Stimulated activated CD4-positive, alpha-beta T cell treated with anti-CD3 and anti-CD28 coated beads, TNF-alpha, amount 100 ng/mL, for 24 hours (primary cell): ENCODE measurements at places on chromosomes 6 and 20.

GRCh38 chr20:45833883-45834796 lies 541 bp downstream of the SNX21 start:
- DNase-seq = no peak

DNA sequence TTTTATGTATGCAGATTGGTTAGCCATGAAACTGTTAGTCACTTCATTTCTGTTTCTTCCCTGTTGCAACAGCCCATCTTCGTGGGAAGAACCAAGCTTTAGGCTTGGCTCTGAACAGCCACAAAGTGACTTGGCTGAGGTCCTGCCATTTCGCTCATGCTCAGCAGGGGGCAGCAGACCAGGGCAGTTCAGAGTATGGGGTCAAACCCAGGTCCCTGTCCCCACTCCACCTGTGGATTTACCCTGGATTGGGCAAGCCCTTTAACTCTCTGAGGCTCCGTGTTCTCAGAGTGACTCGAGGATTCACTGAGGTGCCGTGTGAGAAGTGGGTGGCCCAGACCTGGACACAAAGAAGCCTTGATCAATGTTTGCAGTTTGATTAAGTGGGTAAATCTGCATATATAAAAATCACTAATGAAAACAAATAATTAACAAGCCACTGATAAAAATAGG lies 19.8 kb upstream of the MAP1LC3A start:
- no peak for DNase-seq

- DNase-seq = peak; percentile 5
Observed at GRCh38 chr6:111427341-111428116, 55.5 kb downstream of the REV3L start.

GRCh38 chr20:6623989-6624388 lies 143.5 kb upstream of the BMP2 start:
- no peak for DNase-seq

GRCh38 chr6:150142670-150143515 lies at the start of gene PPP1R14C:
TSS of gene PPP1R14C (plus strand) at chr6:150143044. CDS start at chr6:150143193, 149 bp downstream.
- DNase-seq = no peak

DNA sequence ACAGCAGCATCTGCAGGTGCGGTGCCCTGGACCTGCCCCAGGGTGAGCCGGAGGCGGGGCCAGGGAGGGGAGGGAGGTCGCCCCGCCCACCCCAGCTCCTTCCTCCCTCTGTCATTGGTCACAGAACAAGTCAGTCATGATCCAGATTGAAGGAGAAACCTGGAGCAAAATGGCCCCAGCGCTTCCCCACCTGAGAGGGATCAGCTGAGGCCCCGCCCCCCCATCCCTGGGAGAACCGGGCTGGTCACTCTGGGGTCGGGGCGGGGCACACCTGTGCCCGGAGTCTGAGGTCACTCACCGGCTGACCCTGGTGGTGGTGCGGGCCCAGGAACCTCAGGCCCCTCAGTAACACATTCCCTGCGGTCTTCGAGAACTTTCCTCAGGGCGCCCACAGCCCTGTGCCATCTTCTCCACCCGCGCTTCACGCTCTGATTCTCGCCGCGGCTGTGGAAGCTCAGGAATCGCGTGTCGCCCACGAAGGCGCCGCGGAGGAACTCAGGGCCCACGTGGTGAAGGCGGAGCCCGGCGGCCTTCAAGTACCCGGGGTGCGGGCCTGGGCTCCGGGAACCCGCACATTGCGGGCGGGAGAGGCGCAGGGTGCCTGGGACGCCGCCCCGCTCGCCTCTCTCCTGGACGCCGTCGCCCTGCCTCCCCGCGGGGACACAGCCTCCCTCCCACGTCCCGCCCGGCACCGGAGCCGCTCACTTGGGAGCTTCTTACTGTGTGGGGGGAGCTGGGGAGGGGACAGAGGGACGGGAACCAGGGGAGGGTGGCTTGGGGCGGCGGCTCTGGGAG lies 36.4 kb upstream of the HLA-C start:
- DNase-seq = peak; percentile 60

- no peak for DNase-seq
Observed at GRCh38 chr6:2783188-2783963, 18.2 kb downstream of the WRNIP1 start.

DNA sequence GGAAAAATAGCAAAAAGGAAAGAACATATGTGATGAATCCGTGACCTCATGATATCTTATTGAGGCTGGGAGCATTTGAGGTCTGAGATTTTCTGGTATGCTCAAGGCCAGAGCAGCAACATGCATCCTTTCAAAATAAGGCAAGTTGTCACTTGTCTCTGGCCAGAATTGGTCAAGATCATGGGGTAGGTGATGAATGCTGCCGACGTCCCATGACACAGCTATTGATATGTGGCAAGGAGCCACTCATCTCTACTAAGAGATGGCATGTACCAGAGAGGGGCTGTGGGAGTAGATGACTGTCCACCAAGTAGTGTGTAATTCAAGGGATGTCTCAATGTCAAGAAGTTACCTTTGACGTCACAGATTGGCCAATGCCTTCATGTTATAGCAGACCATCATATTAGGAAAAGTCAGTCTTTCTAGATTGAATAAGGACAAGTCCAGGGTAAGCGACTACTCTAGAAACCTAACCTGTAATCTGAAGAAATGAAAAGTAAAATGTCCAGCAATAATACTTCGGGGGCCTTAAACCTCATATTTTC lies 527.4 kb downstream of the BMP2 start:
- DNase-seq = no peak

GRCh38 chr6:35363293-35363750 lies 21.0 kb downstream of the PPARD start:
- DNase-seq = no peak

- DNase-seq = no peak
Observed at GRCh38 chr6:8758412-8758811, 323.1 kb upstream of the SLC35B3 start.

- DNase-seq = no peak
Observed at GRCh38 chr6:18675881-18676280, 288.7 kb downstream of the RNF144B start.

DNA sequence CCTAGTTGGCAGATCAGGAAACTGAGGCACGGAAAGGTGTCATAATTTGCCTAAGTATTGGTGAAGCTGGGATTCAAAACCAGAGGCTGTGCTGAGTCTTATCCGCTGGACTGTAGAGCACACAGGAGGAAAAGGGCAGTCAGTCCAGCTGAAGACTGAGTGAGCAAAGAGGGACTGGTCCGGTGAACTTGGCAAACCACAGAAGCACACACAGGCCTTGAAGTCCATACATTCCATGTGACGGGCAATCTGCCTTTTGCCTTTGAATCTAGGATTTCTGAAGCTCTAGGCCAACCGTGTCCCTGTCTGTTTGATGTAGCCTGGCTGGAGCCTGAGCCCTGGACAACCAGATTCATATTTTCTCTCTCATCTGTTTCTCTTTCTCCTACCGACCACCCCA lies 34.3 kb upstream of the EPB41L1 start:
- DNase-seq = no peak

GRCh38 chr6:25375125-25375524 lies 96.0 kb downstream of the CARMIL1 start:
- no peak for DNase-seq

GRCh38 chr6:125558907-125559306 lies 190.5 kb upstream of the HEY2 start:
- no peak for DNase-seq

GRCh38 chr6:39198528-39198927 lies 30.7 kb downstream of the KCNK5 start:
- DNase-seq = no peak

DNA sequence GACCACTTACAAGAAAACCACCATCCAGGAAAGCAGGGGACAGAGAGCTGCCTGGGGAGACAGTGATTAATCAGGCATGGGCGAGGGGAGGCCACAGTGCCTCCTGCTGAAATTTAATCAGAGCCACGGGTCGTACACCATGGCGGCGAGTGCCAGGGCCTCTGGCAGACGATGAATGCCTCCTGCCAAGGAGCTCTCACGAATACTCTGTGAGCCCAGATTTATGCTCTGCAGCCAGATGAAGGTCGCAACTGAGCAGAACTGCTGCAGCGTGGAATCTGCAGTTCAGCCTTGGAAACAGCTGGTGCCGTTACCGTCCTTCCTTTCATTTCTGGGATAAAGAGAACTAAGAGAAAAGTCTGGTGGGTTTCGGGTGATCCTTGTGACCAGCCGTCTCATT lies 85.6 kb downstream of the BFSP1 start:
- no peak for DNase-seq

DNA sequence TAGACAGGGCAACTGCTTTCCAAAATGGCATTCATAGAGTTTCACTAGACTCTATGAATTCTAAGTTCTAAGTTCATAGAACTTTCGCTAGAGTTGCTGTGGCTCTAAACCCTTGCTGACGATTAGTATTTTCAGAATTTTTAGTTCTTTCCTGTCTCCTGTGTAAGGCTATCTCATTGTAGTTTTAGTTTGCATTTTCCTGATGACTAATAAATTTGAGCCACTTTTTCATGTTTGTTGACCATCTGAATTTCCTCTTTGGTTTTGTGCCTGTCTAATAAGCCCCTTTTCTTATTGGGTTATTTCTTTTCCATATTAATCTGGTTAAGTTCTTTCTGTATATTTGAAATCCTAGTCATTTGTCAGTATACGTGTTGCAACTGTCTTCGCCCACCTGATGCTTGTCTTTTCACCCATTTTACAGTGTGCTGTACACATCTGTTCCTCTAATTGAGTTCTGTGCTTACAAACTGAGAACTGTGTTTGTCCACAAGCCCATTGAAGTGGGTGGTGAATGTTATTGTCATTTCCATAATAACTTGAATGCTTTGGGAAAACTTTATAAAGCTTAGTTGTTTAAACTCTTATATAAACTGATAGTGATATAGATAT lies 177.7 kb upstream of the CDYL start:
- DNase-seq = no peak

DNA sequence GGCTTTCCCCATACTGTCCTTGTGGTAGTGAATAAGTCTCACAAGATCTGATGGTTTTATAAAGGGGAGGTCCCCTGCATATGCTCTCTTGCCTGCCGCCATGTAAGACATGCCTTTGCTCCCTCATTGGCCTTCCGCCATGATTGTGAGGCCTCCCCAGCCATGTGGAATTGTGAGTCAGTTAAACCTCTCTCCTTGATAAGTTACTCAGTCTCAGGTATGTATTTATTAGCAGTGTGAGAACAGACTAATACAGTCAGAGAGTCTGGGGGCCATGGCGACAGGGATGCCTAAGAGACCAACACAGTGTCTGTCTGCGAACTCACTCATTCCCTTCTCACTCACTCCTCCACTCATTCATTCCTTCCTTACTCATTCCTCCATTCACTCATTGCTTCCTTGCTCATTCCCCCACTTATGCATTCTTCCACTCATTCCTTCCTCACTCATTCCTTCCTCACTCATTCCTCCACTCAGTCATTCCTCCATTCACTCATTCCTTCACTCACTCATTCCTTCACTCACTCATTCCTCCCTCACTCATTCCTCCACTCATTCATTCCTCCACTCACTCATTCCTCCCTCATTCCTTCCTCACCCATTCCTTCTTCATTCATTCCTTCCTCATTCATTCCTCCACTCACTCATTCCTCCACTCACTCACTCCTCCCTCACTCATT lies 137.5 kb upstream of the AGPAT4 start:
- DNase-seq = no peak

- no peak for DNase-seq
Observed at GRCh38 chr6:35047265-35048011, 93.7 kb downstream of the TCP11 start.

DNA sequence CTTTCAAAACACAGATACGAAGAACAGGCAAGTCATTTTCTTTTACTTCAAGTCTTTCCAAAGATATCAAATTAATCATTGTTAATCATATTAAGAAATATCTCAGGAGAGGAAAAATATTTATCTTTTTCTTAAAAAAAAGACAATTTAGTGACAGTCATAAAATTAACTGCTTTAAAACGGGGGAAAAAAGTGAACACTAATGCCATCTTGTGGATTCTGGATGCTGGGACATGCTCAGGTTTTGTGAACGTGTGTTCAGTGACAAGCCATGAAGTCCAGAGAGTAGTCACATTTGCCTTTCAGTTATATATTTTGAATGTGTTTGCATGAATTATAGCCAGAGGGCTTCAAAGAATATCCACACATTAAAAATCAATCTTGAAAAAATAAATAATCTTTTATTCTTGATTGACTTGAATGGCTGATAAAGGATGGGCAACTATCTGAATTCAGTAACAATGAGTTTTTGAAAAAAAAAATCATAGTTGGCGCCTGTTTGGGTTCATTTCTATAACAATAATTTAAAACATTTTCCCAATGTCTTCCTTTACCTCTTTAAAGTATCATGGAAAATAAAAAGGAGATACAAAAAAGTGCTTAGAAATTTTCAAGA lies 74.7 kb upstream of the NOX3 start:
- DNase-seq = no peak

- no peak for DNase-seq
Observed at GRCh38 chr6:30963641-30964040, 19.9 kb upstream of the MUC21 start.

DNA sequence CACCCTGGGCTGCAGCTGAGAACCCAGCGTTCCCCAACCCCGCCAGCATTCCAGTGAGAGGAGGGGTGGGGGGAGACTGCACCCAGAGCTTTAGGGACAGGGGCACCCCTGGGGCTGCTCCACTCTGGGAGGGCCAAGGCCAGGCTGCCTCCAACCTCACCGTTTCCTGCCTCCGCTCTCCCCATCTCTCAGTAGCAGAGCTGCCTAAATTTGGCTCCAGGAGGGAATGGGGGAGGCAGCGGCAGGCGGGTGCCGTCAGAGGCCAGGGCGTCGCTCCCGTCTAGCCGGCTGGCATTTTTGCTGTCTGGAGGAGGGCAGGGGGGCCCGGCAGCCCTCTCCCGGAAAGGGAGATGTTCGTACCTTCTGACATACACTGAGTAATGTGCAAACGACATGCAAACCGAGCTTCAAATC lies 46.6 kb downstream of the NOL4L start:
- DNase-seq = no peak

DNA sequence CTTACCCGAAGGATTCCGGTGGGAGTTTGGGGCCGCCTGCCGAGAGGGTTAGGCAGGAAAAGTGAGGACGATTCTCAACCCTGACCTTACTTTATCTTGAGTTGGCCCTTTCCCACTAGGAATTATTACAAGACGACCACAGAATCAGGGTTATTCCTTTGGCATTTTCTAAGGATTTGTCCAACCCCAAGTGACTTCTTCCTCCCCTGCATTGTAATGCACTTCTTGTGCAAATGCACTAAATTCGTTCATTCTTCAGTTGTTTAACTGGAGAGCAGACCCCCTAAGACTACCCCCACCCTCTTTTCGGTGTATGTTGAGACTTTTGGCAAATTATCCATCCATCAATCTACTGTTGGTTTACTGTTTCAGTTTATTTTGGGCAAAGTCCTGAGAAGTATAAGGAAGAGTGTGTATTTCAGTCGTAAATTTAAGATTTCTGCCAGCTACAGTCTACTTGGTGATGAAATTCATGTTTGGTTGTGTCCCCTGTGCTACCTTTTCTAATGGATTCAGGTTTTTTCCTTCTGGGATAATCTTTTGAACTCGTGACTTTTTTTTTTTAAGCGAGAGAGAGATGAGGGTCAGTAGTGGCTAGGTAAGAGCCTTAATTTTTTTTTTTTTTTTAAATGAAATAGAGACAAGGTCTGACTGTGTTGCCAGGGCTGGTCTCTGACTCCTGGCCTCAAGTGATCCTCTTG lies 611 bp upstream of the TMEM217 start:
- no peak for DNase-seq

- DNase-seq = no peak
Observed at GRCh38 chr6:44457596-44457995, 70.1 kb downstream of the CDC5L start.

GRCh38 chr20:22339091-22339881 lies 245.1 kb downstream of the FOXA2 start:
- no peak for DNase-seq
